ENCODE measurements at places on chromosomes 3 and 15.
A peak's percentile ranks its signal among the peaks of the same experiment; 100 is the strongest.

DNA sequence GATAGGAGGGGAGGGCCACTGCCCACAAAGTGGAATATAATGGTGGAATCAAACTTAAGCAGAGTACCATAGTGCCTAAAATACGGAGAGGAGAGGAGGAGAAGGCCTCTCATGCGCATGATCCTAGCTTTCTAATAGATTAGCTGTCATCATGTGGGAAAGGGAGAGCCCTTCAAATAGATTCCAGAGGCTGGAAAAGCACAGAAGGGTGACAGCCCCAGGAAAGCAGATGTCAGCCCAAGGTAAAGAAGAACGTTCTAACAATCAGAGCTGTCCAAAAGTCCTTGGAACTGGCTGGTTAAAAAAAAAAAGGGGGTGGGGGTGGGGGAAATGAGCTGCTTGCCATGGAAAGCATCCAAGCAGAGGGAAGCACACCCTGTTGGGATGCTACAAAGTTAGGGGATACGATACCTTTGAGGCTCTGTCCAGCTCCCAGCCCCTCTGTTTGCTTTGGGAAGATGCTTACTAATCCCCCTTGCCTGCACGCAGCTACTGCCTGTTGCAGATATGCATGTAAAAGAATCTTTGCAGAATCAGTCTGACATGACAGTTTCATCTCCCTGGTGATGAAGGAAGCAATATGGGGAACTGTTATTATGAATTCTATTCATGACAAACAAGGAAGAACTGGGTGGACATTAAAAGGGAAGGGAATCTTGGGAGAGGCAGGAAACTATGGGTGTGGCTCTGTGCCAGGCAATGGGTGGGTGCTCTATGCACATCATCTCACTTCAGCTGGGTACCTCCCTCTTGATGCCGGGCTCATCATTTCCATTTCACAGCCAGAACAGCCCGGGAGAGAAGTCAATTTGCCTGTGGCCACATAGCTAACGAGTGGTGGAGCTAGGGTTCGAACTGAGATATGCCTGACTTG lies 10.1 kb upstream of the LMCD1 start:
- DNase-seq, result no peak

- DNase-seq, result no peak
Observed at GRCh38 chr3:43032646-43033628, 53.8 kb downstream of the GASK1A start.

GRCh38 chr3:127038923-127039581 lies 56.1 kb downstream of the PLXNA1 start:
- no peak for DNase-seq

GRCh38 chr3:117407317-117407716 lies 697.7 kb downstream of the TUSC7 start:
- DNase-seq, result no peak

DNA sequence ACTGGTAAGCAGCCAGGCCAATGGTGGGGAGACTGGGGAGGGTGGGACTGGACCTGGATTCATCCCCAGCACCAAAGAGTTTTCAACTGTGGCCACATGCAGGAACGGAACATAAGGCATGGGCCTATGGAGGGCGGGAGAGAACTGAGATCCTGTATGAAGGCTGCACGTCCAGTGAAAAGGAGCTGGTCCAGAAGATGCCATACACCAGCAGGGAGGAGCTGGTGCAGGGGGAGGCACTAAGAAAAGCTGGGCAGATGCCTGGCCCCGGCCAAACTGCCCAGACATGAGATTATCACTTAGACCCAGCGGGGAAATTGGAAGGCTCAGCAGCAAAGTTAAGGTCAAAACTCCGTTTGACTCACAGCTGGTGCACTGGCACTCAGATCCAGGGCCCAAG lies 58.1 kb upstream of the MCF2L2 start:
- no peak for DNase-seq

DNA sequence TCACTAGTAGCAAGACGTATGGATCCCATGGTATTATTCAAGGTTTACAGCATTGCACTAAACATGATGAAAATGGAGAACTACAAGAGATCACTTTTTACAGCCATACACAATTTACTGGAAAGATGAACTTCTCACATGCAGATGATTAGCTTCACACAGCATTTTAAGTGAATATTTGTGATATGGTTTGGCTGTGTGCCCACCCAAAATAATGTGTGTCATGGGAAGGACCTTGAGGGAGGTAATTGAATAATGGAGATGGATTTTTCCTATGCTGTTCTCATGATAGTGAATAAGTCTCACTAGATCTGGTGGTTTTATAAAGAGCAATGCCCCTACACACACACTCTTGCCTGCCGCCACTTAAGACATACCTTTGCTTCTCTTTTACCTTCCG lies 662.0 kb upstream of the CCDC54 start:
- DNase-seq, result no peak

GRCh38 chr3:110933821-110934426 lies 137.7 kb upstream of the NECTIN3 start:
- peak; percentile 42 for DNase-seq

DNA sequence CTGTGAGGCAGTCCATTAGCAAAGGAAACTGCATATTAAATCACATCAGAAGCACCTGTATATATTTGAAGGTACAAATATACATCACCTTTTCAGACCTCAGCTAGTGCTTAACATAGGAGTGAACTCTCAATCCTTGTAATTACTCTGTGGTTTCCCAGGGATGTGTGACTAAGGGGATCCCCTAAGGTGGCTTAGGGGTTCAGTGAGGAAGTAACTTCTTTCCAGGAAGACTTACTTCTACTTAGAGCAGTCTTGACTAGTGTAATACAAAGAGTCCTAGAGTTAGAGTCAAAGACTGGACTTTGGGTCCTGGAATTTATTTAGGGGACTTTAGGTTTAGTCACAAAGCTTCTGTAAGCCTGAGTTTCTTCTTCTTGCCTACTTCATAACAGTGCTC lies 8.7 kb upstream of the SUMF1 start:
- DNase-seq, result no peak

- no peak for DNase-seq
Observed at GRCh38 chr3:116899253-116899652, 189.7 kb downstream of the TUSC7 start.

DNA sequence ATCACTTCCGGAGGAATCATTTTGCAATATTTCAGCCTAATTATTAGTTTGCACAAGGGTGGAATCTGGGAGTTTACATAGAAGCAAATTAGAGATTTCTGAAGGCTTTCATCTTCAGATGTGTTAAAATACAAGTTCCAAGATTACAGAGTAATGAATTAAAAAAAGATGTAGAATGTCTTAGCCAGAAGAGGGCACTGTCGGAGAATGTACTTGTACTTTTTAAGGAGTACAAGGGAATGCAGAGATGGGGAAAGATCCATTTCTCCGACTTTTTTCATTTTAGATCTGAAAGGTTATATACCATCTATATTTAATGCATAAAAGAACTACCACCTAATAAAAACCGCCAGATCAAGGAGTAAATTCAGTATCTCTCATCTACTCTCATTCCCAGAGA lies 43.1 kb upstream of the WDR5B start:
- DNase-seq, result peak; percentile 19

GRCh38 chr15:63276342-63277037 lies 915 bp upstream of the APH1B start:
- no peak for DNase-seq

GRCh38 chr3:24174614-24175013 lies 229.5 kb downstream of the NR1D2 start:
- no peak for DNase-seq

- no peak for DNase-seq
Observed at GRCh38 chr3:46440531-46441294, 24.0 kb downstream of the LTF start.

GRCh38 chr15:88012233-88012632 lies 244.3 kb downstream of the NTRK3 start:
- no peak for DNase-seq

DNA sequence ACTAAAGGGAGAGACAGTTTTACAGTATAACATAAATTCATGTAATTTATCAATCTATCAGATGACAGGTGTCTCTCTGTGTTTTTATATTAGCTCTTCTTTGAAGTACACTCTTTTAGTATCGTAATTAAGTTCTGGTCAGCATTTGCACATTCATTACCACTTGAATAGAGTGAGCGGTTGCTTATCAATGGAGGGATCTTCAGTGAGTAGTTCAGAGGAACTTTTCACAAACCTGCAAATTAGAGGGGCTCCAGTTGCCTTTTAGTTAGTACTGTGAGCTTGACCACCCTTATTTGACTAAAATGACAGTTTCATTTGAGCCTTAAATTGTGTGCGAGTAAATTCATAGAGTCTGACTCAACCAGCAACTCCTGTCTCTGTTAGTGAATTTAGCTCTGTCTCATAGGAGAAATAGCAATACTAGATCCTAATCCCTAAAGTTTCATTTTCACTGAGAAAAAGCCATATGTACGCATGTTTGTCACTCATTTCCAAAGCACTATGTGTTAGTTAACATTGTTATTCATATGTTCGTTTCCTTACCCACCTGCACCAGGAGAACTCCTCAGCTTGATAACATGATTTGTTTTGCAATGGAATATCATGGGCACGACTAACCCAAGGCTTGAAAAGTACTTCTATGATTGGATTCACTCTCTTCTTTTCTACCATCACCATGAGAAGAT lies 57.5 kb upstream of the ZBED2 start:
- DNase-seq, result no peak

GRCh38 chr3:124768812-124769211 lies 38.6 kb downstream of the UMPS start:
- no peak for DNase-seq

GRCh38 chr3:190229632-190230424 lies 92.4 kb downstream of the CLDN1 start:
- no peak for DNase-seq

GRCh38 chr15:78368651-78369050 lies 28.5 kb downstream of the CRABP1 start:
- DNase-seq, result no peak

GRCh38 chr3:32542807-32543206 lies 27.9 kb downstream of the DYNC1LI1 start:
- DNase-seq, result no peak

- DNase-seq, result no peak
Observed at GRCh38 chr3:56257826-56258225, 210.4 kb downstream of the ERC2 start.

GRCh38 chr15:93209690-93210445 lies 120.9 kb upstream of the RGMA start:
- no peak for DNase-seq

- no peak for DNase-seq
Observed at GRCh38 chr3:123876858-123877257, 7.3 kb downstream of the MYLK start.

DNA sequence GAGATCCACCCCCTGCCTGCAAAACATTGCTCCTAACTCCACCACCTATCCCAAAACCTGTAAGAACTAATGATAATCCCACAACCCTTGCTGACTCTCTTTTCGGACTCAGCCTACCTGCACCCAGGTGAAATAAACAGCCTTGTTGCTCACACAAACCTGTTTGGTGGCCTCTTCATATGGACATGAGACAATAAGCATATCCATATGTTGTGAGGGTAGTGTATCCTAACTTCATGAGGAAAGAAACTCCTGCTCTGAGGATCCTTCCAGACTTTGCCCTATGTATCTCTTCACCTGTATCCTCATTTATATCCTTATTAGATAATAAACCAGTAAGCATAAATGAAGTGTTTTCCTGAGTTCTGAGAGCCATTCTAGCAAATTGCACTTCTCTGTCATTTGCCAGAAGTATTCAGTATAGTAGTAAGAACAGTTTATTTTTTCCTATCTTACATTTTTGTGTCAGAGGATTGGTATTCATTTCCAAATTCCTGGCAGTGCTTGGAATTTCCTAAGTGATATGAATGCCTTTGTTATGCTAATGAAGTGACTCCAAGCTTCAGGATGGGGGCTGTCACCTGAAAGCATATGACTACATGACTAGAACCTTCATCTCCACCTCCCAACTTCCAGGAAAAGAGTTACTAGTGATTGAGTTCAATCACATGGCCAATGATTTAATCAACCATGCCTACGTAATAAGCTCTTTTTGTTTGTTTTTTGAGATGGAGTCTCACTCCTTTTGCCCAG lies 30.2 kb downstream of the TTBK2 start:
- DNase-seq, result no peak

GRCh38 chr3:46541835-46542234 lies 24.3 kb downstream of the LRRC2 start:
- DNase-seq, result no peak

GRCh38 chr3:43540624-43541023 lies 81.2 kb downstream of the ANO10 start:
- no peak for DNase-seq

GRCh38 chr3:136559896-136560295 lies 192.3 kb downstream of the STAG1 start:
- no peak for DNase-seq

- no peak for DNase-seq
Observed at GRCh38 chr3:196624067-196624790, 15.3 kb upstream of the NRROS start.

DNA sequence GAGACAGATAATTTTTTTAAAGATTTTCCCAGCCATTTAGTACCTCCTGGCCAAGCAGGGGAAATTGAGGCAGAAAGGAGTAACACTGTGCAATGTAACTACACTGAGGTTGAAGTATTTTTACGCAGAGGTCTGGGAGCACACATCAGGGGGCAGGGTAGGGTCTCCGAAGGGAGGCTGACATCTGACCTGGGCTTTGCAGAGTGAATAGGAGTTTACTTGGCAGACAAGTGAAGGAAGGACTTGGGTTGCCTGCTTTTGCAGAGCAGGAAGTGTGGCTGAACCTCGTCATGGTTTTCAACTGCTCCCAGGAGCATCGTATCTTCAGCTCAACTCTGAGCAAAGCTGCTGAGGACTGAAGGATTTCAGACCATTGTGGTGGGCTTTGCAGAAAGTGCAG lies 66.2 kb downstream of the LRRK1 start:
- no peak for DNase-seq

DNA sequence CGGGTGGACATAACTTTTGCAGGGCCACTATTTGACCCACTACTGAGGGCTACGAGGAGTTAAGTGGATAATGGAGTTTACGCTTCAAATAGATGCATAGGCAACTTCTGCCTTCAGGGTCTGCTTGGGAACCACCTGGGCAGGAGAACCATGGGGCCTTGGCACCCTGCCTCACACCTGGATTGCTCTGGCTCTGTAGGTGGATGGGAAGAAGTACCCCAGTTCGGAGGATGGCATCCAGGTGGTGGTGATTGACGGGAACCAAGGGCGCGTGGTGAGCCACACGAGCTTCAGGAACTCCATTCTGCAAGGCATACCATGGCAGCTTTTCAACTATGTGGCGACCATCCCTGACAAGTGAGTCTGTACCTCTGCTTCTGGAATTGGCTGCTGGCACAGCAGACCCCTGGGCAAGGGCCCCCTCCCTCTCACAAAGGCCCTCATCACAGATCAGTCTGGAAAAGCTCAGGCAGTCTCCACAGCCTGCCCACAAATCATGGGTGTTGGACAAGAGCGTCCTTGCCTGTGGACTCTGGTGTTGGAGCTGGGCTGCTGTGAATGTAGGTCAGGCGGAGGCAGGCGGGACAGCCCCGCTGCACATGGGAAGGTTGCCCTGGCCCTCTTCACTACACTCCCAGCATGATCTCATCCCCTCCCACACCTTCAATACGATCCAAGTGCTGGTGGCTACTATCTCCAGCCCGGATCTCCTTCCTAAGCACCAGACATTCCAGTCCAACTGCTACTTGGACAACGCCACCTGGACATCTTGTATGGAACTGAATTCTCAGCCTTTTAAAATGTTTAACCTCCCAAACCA lies 46.7 kb downstream of the MESD start:
- DNase-seq, result no peak
